ENCODE measurements at places on chromosomes 11 and 22.

DNA sequence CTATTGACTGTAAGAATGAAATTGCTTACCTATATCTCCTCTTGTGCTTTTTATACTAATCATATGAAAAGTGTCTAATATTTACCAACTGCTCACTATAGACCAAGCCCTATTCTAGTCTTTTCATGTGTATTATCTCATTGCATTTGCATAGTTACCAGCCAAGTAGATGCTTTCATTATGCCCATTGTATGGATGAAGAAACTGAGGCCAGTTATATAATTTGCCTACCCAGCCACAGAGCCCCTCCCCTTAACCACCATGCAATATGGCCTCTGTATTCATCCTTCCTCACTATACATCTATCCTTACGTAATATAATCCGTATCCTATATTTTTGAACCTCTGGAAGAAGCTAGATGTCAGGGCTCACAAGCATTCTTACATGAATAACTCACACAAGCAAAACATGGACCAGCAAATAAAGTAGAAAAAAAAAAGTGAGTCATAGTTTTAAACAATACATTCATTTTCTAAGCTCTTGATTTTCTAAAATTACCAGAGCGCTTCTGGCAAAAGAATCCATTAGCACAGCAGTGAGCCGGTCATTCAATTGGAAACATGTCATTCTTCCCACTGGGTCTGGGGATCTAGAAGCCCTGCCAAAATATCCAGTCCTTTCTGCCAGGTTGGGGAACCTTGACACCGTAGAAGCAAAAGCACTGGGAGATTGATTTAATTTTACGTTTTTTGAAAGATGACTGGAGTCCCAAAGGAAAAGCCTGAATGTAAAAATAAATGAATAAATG lies 80.0 kb downstream of the C11orf91 start:
- no peak for DNase-seq

GRCh38 chr22:38291201-38291777 lies 18.5 kb upstream of the TMEM184B start:
- no peak for DNase-seq

DNA sequence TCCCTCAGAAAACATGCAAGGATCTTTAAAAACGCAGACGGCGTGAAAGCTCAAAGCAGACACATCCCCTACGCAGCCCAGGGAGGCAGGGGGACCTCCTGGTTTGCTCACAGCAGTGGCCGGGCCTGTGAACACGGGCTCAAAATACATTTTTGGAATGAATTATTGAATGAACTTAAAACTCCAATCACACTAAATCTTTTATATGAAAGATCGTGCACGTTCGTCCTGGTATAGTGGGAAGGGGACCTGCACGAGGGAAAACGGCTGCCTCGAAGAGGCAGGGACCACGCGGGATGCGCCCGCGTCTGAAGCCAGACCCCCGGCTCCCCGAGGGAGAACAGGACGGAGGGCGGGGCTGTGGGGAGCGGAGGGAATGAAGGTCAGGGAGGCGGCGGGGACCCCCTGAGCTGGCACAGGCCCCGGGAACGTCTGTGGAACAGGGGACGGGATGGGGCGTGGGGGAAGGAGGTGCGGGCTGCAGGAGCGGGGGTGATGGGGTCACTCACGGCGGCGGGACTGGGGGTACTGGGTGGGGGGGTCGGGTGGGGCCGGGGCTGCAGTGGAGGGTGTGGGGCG lies 1.3 kb upstream of the PANX2 start:
- no peak for DNase-seq

DNA sequence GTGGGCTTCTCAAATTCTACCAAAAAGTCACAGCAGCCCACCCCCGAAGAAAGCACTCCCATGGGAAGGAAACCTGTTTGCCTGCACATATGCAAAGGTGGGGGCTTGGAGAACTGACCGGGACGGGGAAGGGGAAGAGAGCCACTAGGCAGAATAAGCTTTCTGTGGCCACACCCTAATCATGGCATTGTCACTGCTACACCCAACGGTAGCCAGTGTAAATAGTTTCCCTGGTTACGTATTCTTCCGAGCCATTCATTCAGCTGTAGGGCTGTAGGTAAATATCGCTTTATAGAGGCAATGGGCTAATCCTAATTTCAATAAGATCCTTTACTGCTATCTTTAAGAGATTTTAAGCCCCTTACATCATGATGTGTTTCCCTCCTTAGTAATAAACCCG lies 61.7 kb downstream of the PRDM11 start:
- no peak for DNase-seq
